ENCODE measurements at places on chromosomes 12 and 14. TPM values are rescaled to one million over a fixed set of nuclear protein-coding genes. Genes with fewer than 3 reads are reported as not detected.

C14orf132 gene
- total RNA-seq: 58.3 TPM

NUDT14 gene
- 66.6 TPM for total RNA-seq

CRIP2 gene
- total RNA-seq: 17.0 TPM

PLA2G1B gene
- total RNA-seq: not detected

KRT71 gene
- not detected for total RNA-seq

ASB2 gene
- total RNA-seq: not detected

DTX1 gene
- total RNA-seq: 1.8 TPM

RAB2B gene
- 41.0 TPM for total RNA-seq

All from progenitor cell of endocrine pancreas (in vitro differentiated cells).